ENCODE measurements at places on chromosomes 4 and X.

GRCh38 chrX:109997786-109998452, 5.0 kb upstream of the TMEM164 start:
- no peak for DNase-seq

DNA sequence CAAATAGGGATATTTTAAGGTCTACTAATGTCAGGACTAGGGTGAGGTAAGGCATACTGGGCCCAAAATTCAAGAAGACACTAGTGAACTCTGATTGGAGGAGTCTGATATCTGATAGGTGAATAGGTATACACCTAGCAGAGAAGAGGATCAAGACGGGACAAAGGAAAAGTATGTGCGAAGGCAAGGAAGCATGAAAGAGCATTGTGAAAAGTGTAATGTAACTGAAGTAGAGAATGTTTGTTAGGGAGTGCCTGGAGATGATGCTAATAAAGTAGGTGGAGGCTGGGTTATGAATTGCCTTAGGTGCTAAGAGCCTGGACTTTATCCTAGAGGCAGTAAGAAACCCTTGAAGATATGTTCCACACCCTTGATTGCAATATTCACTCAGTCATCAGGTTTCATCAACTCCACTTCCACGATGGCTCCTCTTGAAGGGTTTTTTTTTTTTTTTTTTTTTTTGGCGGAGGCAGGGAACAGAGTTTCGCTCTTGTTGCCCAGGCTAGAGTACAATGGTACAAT, 49.9 kb upstream of the XIAP start:
- DNase-seq = no peak

- no peak for DNase-seq
These were observed 122.8 kb downstream of the SLC10A7 start for GRCh38 chr4:146398896-146399445.

DNA sequence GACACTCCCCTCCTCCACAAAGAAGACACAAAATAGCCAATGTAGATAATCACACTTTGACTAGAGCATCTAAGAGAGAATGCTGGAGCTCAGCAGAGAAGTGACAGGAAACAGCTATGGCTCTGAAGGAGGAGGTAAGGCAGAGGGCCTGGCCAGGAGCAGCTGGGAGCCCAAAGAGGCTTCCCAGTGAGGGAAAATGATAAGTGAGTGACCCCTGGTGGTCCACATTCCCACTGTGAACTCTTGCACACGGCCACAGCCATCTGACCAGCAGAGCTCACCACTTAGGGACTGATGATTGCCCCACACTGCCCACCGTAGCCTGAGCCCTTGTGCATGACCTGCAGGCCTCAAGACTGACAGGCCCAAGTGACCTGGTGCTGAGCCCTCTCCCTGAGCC, 162.7 kb upstream of the GALNTL6 start:
- no peak for DNase-seq

GRCh38 chr4:158002173-158002572, 170.7 kb downstream of the GASK1B start:
- no peak for DNase-seq

GRCh38 chrX:35800474-35800873, 2.3 kb downstream of the MAGEB16 start:
- DNase-seq = no peak

GRCh38 chrX:101257448-101258258, 33.5 kb downstream of the TAF7L start:
- DNase-seq = no peak

GRCh38 chrX:135632353-135632752, 81.1 kb upstream of the CT45A1 start:
- DNase-seq = no peak

GRCh38 chrX:153722704-153723350, 1.4 kb downstream of the BCAP31 start:
- DNase-seq = no peak

All from activated CD8-positive, alpha-beta memory T cell treated with anti-CD3 and anti-CD28 coated beads for 48 hours (primary cell).